Activated T-helper 17 cell treated with anti-CD3 and anti-CD28 coated beads, Interleukin-2, amount 50 U/mL, for 72 hours (primary cell): ENCODE measurements at places on chromosomes 7 and 10. TPM values are rescaled to one million over a fixed set of nuclear protein-coding genes. Genes with fewer than 3 reads are reported as not detected.

Gene SLC26A5
- not detected for total RNA-seq

Gene TAS2R39
- not detected for total RNA-seq

DNA sequence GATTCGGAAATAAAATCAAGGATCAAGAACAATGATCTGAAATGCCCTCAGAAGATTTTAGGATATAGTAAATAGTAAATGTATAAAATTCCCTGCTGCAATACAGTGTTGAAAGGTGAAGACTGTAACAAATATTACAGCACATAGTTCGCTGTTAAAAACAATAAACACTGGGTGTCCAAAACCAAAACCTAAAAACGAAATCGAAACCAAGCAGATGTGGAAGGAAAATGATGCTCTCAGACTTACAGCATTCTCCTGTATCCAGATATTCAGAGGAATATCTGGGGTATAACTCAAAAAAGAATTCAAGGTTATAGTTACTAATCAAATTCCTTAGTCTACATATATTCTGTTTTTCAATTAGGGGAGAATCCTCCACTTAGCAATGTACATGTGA is 708.1 kb upstream of the PCDH15 start:
- no peak overlapping the region for H3K27ac ChIP-seq
- no peak overlapping the region for H3K4me3 ChIP-seq
- no peaks in the 10 kb centered on the region for H3K36me3 ChIP-seq
- H3K4me1 ChIP-seq = no peaks in the 10 kb centered on the region
- H3K27me3 ChIP-seq = no peaks in the 10 kb centered on the region

- H3K4me1 ChIP-seq = peaks cover 2% of the 10 kb centered on the region
- no peaks in the 10 kb centered on the region for H3K36me3 ChIP-seq
- H3K27ac ChIP-seq = no peak overlapping the region
Observed at GRCh38 chr10:114393482-114393881, 10.8 kb downstream of the AFAP1L2 start.

- H3K4me3 ChIP-seq = no peak overlapping the region
- H3K27ac ChIP-seq = no peak overlapping the region
- H3K36me3 ChIP-seq = no peaks in the 10 kb centered on the region
Observed at GRCh38 chr7:120402079-120402767, 129.2 kb downstream of the KCND2 start.

DNA sequence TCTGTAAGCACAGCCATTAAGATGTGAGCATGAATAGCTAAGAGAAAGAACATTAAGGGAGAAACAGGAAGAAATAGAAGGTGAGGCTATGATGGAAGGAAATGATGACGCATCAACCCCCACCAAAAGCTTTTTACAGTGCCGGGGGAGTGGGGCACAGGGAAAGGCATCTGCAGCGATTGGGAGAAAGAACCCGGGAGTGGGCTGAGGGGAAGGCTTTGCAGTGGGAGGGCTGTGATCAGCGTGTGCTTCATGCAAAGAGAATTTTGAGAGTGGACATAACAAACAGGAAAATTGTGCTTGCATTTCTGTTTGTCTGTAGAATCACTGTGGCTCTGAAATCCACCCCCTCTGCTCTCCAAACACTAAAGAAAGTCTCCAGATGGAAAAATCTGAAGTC is 250.8 kb downstream of the KCNMA1 start:
- peaks cover 5% of the 10 kb centered on the region for H3K27me3 ChIP-seq
- no peak overlapping the region for H3K27ac ChIP-seq
- H3K4me3 ChIP-seq = no peak overlapping the region
- no peak for ATAC-seq
- H3K36me3 ChIP-seq = no peaks in the 10 kb centered on the region

- H3K27me3 ChIP-seq = no peaks in the 10 kb centered on the region
- H3K4me3 ChIP-seq = no peak overlapping the region
Observed at GRCh38 chr7:119482209-119482608, 790.8 kb upstream of the KCND2 start.

DNA sequence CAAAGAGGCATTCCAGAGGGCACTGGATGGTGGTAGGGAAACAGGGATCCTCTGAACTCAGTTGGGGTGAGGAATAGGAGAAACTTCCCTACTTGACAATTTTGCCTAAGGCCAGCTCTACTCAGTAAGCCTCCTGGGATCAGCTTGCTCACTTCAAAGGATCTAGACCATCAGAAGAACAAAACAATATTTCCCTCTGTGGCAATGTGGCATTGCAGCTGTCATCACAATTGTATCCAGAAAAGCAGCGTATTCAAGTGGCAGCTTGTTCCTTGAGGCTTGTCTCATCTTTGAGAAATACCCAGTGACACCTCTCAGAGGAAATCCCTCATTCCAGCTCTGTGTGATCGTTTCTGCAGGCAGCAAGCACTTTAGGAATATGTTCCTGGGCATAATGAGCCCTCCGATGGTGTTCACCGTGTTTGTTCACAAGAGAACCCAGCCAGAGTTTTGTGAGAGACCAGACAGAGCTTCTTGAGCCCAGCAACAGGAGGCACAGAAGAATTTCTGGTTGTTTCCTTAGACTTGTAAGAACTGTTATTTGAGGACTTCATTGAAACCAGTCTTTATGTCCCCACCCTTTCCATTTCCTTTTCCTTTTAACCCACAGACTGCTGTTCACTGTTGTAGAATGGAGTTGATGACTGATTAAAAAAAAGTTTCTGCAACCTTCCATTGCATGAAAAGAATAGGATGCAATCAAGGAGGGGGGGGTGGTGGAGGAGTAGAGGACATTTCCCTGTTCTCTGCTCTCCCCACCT is 747.3 kb downstream of the LRMDA start:
- no peak overlapping the region for H3K4me3 ChIP-seq
- H3K36me3 ChIP-seq = no peaks in the 10 kb centered on the region
- no peak overlapping the region for H3K27ac ChIP-seq
- ATAC-seq = no peak
- no peaks in the 10 kb centered on the region for H3K27me3 ChIP-seq
- H3K4me1 ChIP-seq = no peaks in the 10 kb centered on the region
